ENCODE measurements at places on chromosomes 6 and 20.

GRCh38 chr6:26275663-26276062 lies 89.3 kb upstream of the BTN3A2 start:
- no peak for DNase-seq

DNA sequence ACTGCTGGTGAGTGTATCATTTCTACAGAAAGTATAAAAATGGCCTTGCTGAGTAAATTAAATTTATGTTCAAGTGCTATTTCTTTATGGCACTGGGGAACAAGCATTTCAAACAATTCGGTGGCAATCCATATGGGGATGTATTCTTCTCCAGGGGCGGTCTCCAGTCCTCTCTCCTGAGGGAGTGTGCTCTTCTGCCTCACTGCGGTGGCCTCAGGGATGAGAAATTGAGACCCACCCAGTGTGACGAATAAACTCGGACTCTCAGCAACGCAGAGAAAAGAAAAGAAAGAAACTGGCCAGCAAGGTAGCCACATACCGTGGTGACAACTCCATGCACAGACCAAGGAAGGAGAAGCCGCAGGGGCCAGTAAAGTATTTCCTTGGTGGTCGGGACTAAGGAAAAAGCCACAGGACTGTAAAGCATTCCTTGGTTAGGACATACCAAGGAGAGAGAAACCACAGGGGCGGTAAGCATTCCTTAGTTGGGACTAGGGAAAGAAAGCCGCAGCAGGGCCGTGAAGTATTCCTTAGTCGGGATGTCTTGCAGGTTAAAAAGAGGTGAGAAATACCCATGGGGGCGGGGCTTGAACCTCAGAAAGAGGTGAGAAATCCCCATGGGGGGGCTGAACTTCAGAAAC lies 13.6 kb upstream of the GOPC start:
- no peak for DNase-seq

DNA sequence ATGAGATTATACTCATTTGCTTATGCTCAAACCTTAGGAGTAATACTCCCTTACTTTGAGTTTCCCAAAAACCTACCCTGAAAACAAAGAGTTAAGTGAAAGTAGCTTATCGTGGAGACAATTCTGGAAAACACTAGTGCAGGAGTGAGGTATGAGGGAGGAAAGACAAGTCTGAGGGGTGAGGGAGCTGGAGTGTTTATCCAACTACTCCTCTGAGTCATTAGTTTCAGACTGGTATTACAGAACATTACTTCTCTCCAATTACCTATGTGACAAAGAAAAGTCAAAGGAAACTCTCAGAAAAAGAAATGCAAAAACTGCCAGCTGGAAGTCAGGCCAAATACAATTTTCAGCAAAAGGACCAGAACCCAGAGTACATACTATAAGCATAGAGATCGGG lies 171.1 kb upstream of the SPTLC3 start:
- DNase-seq = no peak

DNA sequence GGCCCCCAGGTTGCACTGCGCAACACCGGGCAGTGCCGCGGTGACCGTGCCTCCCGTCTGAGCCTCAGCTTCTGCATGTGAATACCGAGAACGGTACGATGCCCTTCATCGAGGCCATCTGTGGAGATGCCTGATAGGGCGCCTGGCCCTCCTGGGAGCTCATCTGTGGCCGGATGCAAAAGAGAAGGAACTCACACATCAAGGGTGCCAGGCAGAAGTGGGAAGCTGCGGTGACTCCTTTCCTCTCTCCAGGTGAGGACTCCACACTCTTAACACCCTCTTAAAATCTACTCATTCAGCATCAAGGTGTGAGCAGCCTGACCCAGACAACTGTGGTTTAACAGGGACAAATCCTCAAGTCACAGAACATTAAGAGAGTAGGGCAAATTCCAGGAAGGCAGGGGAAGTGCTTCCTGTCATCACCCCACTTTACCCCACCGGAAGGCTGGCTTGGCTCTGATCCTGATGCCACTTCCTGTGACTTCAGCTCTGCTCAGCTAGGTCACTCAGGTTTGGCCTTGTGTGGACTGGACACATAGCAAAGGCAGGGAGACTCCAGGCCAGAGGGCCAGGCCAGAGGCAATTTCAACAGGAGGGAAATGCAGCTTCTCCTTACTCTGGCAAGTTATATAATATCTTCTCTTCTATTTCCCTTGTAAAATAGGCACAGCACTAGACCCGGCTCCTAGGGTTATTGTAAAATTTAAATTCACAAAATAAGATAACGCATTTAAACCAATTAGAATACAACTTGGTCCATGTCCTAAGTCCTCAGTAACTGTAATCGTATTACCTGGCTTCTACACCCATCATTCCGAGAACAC lies 69.4 kb downstream of the CPNE5 start:
- no peak for DNase-seq

- no peak for DNase-seq
Observed at GRCh38 chr20:51491393-51491792, 51.1 kb downstream of the NFATC2 start.

DNA sequence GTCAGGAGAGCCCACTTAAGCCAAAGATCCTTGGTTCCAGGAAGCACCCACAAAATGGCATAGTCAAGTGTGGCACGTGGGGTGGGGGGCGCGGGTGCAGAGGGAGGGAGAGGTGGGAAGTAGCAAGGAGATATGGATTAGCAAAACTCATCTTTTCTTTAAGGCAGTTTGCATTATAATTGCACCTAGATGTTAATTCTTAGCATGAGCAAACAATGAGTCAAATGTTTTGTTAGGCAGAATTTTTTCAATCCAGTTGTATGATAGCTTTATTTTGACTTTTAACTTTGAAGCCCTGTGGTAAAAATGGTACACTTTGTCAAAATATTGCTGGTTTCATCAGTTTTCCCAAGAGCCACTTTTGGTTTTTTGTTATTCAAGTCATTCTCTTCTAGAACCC lies 15.0 kb downstream of the SCAND1 start:
- DNase-seq = no peak

DNA sequence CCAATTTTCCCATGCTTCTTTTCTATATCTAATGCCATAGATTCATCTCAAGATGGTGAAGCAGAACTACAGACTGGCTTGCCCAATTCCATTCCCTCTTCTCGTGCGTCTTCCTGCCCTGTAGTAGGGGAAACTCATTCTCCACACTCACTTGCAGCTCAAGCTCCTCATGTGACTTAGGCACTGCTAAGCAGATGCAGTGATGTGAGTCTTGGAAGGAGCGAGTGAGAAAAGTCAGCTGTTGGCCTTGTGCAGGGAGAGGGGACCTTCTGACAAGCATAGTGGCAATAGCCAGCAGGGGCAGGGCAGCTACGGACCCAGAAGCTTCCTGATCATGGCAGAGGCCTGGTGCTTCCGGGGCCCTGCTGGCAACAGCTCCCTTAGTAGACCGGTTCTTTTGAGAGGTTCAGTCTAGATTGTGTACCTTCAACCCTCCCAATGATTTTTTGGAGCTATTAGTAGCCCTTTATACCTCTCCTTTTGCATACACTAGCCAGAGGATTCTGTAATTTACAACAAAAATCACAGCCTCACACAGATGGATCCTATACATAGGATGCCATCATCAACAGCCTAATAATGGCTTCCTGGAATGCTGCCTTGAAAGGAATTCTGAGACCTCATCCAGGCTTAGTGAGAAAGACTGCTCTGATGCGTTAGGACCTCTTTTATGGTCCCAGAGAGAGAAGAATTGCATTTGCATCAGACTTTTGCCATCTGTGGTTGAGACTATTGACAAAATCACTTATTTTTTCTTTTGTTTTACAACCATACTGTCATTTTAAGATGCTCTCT lies 121.5 kb upstream of the RIPOR2 start:
- DNase-seq = no peak

DNA sequence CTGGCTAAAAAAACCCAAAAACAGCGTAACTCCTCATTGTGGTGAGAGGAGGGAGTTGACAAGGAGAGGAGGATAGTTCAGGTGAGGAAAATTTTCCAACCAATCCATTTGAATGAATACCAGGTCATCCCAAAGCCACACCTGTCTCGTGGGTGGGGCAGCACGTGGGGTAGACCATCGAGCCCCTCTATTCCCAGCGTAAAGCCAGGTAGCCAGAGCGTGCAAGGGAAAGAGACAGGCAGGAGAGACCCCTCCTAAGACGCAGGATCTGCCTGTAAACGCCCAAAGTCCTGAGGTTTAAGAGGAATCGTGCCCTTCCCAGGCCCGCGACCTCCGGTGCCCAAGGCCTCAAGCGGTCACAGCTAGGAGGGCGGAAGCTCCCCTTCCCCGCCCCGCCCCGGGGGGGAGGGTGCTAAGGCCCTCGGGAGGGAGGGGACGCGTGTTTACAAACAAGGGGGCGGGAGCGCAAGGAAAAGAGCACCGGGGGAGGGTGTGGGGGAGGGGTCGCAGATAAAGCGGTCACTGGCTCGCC lies 712 bp downstream of the RXRB start:
- DNase-seq = peak; percentile 81

GRCh38 chr6:21265034-21265729 lies 328.4 kb upstream of the SOX4 start:
- no peak for DNase-seq

DNA sequence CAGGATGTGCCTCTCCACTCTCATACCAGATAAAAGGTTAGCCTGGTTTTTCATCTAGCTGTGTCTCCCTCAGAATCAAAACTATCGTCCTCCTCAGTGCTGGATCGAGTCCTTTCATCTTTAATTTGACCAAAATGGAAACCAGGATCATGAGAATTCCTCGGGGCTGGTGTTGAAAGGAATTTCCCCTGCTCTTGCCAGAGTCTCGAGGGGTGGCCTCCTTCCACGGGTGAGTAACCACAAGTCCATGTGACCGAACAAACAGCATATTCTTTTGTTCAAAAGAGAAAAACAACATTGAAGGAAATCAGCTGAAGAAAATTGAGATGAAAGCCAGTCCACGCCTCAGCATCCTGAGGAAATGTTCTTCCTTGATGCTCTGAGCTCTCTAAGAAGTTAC lies 165.9 kb upstream of the CDYL start:
- no peak for DNase-seq

GRCh38 chr6:155528982-155529453 lies 73.4 kb upstream of the NOX3 start:
- DNase-seq = no peak

DNA sequence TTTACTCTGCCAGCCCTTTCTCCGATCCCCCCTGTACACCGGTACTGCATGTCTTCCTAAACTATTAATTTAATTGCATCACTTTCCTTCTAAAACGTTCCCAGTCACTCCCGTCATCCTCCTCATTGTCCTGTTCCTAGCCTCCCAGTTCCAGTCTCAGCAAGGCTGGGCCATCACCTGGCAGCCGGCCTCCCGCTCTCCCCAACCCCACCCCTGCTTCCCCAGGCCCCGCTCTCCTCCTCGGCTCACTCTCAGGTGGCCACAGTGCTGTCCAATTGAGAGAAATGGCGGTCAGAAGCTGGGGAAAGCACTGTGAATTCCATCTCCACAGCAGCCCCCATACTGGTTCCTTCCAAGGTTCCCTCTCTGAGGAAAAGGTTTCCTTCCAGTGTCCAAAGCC lies 8.9 kb downstream of the PDE10A start:
- DNase-seq = no peak

- DNase-seq = no peak
Observed at GRCh38 chr20:1526310-1526709, 31.2 kb downstream of the SIRPD start.

DNA sequence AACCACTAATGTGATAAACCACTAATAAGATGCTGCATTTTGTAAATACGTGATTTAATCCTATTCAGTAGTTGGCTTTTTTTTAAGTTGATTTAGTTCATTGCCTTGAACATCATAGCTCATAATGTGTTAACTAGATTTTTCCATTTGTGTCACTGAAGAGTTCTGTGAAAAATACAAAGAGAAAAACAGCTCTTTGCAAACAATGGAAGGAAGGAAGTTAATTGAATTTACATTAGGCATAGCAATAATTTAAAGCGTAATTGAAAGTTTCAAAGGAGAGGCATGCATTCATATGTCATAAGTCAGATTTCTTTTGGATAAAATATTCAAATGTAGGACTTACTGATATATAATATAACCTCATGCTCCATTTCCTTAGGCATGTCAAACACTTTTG lies 102.3 kb downstream of the TBC1D7 start:
- no peak for DNase-seq

DNA sequence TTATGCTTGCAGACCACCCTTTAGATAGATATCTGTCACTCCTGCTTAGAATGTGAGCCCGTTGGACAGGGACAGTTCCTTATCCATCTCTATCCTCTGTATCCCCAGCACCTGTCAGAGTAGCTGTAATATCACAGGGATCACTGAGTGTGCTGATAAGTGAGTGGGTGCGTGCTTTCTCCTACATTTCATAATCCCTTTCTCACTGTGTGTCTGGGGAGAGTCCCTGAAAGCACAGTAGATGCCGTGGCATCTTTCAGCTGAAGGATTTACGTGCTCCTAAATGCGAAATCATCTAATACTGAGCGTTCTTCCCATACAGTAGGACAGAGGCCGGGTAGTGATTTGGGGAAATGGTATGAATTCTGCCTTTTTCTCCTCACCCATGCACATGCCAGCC lies 198.9 kb upstream of the SASH1 start:
- no peak for DNase-seq

DNA sequence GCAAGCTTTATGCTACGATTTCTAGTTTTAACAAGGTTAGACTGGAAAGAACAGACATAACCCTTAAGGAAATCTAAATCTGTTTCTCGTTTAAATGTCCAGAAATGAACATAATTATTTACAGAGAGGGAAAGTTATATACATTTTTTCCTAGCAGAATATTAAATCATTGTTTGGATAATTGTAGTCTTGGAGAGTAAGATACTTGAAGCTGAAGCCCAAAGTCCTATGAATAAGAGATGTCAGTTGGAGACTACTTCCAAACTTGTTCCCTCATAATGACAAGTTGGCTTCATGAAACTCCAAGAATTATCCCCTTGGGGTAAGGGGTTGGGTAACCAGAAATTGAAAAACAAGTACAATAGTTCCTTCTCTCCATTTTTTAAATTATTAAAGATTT lies 911.1 kb upstream of the MAN1A1 start:
- DNase-seq = no peak

DNA sequence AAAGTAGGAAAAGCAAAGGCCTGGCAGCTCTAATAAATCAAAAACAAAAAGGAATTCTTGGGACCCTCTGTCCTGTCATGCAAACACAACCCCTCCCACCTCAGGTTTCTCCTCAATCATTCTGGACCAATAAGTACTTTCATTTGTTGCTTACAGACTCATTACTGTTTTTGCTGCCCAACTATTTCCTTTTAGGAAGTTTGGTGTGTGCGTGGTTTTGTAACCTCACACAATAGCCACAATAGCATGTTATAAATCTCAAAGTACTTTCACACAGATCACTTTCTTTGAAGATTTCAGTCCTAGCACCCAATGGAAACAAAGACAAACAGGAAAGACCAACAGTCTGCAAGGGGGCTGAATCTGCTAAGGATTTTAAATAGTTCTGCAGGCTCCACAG lies 4.5 kb downstream of the MRPL14 start:
- no peak for DNase-seq

GRCh38 chr20:16147916-16148315 lies 425.3 kb downstream of the KIF16B start:
- no peak for DNase-seq

DNA sequence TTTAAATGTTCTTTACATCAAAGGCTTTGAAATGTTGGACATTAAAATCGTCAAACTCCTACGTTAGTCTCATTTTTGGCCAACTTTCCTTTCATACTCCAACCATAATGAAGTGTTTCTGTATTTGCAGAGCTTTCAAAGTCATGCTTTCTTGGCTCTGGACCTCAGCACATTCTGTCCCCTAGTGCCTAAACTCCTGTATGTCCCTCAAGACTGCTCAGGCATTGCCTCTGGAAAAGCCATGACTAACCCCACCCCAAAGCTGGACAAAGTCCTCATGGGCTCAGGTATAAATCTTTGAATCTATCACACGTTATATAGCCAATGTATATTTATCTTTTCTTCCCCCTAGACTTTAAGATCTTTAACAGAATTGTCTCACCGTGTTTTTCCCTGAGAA lies 18.9 kb downstream of the IFNGR1 start:
- no peak for DNase-seq

Measured in NCI-H345 (cell line).